ENCODE measurements at places on chromosomes 11 and 22. TPM values are rescaled to one million over a fixed set of nuclear protein-coding genes. Genes with fewer than 3 reads are reported as not detected.

- DNase-seq = no peak
These were observed 38.7 kb downstream of the WNT11 start for GRCh38 chr11:76167590-76167989.

DNA sequence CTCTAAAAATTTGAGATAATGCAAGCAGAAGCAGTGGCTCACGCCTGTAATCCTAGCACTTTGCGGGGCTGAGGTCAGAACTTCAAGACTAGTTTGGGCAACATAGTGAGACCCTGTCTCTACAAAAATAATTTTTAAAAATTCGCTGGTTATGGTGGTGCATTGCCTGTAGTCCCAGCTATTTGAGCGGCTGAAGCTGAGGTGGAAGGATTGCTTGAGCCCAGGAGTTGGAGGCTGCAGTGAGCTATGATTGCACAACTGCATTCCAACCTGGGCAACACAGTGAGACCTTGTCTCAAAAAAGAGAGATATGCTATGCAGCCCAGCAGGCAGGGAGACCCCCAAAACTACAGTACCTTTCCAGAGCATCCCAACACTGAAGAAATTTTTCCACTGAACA lies 2.3 kb downstream of the CTSC start:
- DNase-seq = no peak

GRCh38 chr11:6855971-6856541 lies 6.8 kb upstream of the OR10A2 start:
- no peak for DNase-seq

DNA sequence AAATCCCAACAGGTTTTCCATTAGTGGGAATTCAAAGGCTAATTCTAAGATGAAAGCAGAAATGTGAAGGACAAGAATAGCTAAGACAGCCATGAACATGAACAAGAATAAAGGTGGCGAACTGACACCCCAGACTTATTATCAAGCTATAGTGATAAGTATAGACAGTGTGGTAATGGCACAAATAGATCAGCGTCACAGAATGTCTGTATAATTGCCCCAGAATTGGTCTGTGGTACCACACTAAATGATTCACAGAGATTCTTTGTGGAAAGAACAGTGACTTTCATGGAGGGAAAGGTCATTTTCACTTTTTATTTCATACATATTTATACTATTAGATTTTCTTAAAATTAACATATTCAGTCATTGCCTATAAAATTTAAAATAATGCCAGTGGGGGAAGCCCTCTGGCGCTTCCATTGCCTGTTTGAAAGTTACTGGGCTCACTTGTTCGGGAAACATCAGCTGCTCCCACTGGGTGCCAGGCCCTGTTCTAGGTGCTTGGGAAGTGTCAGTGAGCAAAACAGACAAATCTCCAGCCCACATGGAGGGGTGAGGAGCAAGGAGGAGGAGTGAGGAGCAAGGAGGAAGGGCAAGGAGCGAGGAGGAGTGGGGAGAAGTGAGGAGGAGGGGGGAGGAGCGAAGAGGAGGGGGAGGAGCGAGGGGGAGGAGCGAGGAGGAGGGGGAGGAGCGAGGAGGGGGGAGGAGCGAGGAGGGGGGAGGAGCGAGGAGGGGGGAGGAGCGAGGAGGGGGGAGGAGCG lies 11.3 kb upstream of the NLRP6 start:
- peak; percentile 19 for DNase-seq

GRCh38 chr11:111362887-111363411 lies 16.1 kb downstream of the POU2AF1 start:
- no peak for DNase-seq

- no peak for DNase-seq
These were observed 140.2 kb upstream of the SESN3 start for GRCh38 chr11:95371153-95371552.

DNA sequence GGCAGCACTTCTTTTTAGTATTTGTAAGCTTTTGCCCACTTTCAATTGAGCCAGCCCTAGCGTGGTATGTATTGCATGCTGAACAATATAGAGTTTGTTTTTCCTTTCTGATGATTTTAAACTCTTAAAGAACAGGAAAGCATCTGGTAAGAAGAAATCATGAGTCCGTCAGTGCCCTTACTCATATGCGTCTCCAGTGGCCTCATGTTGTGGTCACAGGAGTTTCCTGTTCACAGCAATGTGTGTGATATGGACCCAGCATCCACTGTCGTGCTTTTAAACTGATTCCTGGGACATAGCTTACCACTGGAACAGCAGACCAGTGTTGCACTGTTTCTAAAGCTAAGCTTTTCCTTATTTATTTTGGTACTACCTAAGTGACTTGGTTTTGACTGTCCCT lies 40.1 kb downstream of the BID start:
- no peak for DNase-seq

GRCh38 chr22:40634119-40634903 lies 2.2 kb downstream of the MRTFA start:
- DNase-seq = no peak

DNA sequence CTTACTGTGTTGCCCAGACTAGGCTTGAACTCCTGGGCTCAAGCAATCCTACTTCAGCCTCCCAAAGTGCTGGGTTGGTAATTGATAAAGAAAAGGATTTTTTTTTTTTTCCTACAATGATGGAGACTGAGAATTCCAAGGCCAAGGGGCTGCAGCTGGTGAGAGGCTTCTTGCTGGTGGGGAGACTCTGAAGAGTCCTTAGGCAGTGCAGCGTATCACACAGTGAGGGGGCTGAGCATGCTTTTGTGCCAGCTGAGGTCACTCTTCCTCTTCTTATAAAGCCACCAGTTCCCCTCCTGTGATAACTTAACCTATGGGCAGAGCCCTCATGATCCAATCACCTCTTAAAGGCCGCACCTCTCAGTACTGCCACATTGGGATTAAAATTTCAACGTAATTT lies 28.2 kb upstream of the CCDC81 start:
- no peak for DNase-seq

DNA sequence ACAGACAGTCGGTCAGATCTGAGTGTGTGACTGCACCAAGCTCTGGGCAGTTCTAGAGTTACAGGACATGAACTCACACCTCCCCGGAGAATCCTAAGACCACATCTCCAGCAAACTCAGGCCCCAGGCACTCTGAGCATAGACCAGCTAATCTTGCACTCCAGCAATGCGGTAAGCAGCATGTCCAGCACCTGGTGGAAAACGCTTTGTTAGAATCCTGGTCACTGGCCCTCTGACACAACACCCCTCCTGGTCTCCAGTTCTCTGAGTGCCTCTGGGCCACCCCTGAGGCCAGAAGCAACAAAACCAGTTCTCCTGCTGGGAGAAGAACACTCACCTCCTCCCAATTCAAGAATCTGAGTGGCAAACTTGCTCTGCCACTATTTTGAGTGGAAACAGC lies 82.7 kb upstream of the TMEM45B start:
- no peak for DNase-seq

GRCh38 chr11:133653336-133653735 lies 121.0 kb upstream of the OPCML start:
- DNase-seq = no peak

GRCh38 chr11:1224111-1224490 lies 1.2 kb downstream of the MUC5B start:
- DNase-seq = peak; percentile 17

- no peak for DNase-seq
These were observed 222.7 kb upstream of the SESN3 start for GRCh38 chr11:95453616-95454171.

GRCh38 chr11:65445604-65446445 lies 23.2 kb downstream of the NEAT1 start:
- no peak for DNase-seq

- no peak for DNase-seq
These were observed 402.3 kb downstream of the TBC1D22A start for GRCh38 chr22:47164514-47165337.

DNA sequence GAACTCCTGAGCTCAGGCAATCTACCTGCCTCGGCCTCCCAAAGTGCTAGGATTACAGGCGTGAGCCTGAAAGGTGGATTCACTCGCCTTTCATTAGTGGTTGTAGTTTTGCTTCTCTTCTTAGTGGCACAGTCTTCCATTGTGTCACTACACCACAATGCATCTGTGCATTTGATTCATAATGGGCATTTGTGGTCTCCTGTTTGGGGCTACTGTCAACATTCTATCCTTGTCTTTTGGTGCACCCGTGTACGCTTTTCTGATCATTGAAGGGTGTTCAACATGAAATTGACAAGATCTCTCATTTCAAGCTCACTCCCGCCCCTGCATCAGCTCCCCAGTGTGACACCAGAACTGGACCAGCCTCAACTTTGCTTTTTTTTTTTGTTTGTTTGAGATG lies 2.0 kb upstream of the SYT12 start:
- no peak for DNase-seq

GRCh38 chr11:124518989-124519451 lies 24.4 kb downstream of the OR8B12 start:
- DNase-seq = peak; percentile 24

DNA sequence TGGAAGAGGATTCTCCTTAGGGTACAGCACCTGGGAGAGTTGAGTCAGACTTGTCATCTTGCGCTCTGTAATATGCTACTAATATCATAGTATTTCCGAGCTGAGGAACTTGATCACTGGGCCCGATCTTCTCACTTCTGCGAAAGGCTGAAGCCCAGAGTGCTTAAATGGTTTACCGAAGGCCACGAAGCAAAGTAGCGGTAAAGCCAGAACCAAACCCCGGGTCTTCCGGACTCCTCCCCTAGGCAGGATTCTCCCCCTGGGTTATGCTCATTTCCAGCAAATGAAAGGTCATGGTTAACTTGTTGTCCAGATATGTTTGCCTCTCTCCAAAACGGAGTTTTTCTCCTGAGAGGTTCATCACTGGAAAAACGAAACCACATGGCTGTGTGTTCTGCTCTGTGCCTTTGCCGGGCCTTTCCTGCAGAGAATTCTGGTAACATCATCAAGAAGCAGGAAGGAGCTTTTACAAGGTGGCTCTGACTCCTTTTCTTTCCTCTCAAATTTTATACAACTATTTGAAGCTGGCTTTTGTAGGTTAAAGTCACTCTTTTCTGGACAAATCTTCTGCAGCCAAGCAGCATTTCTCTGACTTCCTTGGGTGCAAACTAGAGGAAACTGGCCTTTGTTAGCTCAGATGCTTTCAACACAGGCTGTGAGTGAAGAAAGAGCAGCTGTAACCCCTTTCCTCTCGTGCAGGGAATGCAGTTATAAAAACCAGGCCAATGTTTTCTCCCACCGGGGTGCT lies 35.5 kb downstream of the UBASH3B start:
- DNase-seq = peak; percentile 35

- DNase-seq = peak; percentile 89
These were observed 138.8 kb upstream of the SORL1-AS1 start for GRCh38 chr11:121591405-121592033.

- DNase-seq = peak; percentile 19
These were observed 85.1 kb upstream of the USP47 start for GRCh38 chr11:11756718-11757117.

Gene SPECC1L
- 44.7 TPM for total RNA-seq

Gene MUC15
- not detected for total RNA-seq

Gene RAB3IL1
- 2.7 TPM for total RNA-seq

Gene CEND1
- 5.5 TPM for total RNA-seq

Gene IGSF9B
- 41.2 TPM for total RNA-seq

Gene DERL3
- 13.6 TPM for total RNA-seq

Gene MMP11
- 12.1 TPM for total RNA-seq

Gene GVQW3
- 4.9 TPM for total RNA-seq

Data from GM23338 (cell line).